ENCODE measurements at places on chromosomes 2 and 18. TPM values are rescaled to one million over a fixed set of nuclear protein-coding genes. Genes with fewer than 3 reads are reported as not detected.
A peak's percentile ranks its signal among the peaks of the same experiment; 100 is the strongest.

DNA sequence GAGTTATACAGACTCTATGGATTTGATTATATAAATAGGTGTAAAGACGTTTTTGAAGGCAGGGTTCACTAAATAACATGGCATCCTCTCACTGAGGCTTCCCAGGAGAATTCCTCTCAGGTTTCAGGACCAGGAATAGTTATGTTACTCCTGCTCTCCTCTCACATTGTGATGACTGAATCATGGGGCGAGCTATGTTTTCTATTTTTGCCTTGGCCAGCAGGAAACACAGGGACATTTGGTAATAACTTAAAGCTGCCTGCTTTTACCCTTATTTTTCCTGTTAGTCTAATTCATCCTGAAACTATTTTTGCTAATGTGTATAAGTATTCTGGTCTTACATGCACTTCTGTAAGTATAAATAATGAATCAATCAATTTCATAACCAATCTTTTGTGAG is 115.3 kb upstream of the ITGB6 start:
- peak; percentile 84 for DNase-seq

DNA sequence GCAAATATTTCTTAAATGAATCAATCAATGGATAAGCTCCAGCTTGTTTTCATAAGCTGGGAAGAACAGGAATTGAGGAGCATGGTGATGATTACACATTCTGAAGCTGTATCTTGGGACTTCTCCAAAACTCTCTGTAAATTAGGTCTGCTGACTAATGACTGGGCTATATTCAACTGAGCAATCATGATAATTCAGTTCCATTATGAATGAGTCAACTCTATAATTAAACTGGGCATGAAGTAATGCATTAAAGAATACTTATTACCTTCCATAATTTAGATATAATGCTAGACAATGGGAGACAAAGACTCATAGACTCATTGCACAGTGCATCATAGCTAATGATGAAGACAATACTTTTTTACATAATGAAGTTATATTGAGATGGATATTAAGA is 207.4 kb downstream of the CBLN2 start:
- no peak for DNase-seq

- DNase-seq: no peak
Measured at GRCh38 chr18:26454192-26454591, 94.2 kb downstream of the KCTD1 start.

- no peak for DNase-seq
Measured at GRCh38 chr18:26208977-26209376, 17.3 kb upstream of the TAF4B start.

- no peak for DNase-seq
Measured at GRCh38 chr18:50313031-50313607, 25.6 kb upstream of the CXXC1 start.

DNA sequence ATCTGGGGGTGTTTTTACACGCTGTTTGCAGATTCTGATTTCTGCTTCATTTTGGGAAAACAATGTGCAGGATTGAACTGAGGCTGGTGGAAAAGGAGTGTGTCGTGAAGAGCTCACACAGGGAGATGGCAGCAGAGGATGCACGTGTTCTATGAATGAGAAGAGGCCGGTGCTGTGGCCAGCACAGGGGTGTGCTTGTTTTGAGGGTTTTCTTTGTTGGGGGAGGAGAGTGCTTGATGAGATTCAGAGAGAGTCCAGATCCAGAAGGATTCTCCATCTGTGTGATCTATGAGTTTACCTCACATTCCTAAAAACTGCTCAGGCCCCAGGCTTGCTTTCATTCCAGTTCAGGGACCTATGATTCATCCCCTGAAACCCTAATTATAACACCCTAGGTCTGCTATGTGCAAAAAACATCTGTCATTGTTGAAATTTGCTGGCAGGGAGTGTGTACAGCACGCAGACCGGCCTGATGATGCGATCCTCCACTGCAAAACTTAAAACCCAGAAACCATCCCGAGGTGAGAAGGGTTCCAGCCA is 12.1 kb downstream of the TGFA start:
- DNase-seq: no peak

- DNase-seq: no peak
Measured at GRCh38 chr2:401019-401679, 113.3 kb upstream of the ALKAL2 start.

DNA sequence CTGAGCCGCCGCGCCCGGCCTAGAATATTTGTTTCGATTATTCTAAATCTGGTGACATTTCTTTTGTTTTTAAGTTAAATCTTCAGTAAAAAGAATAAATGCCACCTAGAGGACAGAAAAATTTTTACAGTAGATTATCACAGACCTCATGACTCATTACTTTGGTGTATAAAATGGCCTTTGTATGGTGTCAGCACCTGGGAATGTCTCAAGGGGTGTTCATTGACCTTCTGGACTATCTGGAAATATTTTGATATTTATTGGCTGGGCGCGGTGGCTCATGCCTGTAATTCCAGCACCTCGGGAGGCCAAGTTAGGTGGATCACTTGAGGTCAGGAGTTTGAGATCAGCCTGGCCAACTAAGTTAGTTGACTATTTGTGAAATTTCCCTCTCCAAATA is 30.3 kb upstream of the SLC30A6 start:
- peak; percentile 52 for DNase-seq

- DNase-seq: no peak
Measured at GRCh38 chr2:216546641-216547403, 48.2 kb downstream of the RPL37A start.

- DNase-seq: no peak
Measured at GRCh38 chr2:157245846-157246764, 11.4 kb upstream of the GALNT5 start.

RAB27B gene
- not detected for total RNA-seq

COL5A2 gene
- 37.0 TPM for total RNA-seq

MC4R gene
- total RNA-seq: not detected

CHN1 gene
- 9.9 TPM for total RNA-seq

RPRM gene
- total RNA-seq: not detected

SPC25 gene
- total RNA-seq: 1.4 TPM
